Thoracic aorta endothelial cell (primary cell): ENCODE measurements at places on chromosomes 12 and 14. TPM values are rescaled to one million over a fixed set of nuclear protein-coding genes. Genes with fewer than 3 reads are reported as not detected.

PAPOLA gene
- 231 and 251 TPM in 2 replicates for total RNA-seq

PLCZ1 gene
- total RNA-seq: 0.27 TPM in 1 of 2 replicates, not detected in the other

C12orf54 gene
- total RNA-seq: not detected in 2 replicates

ASIC1 gene
- total RNA-seq: 0.27 and 1.1 TPM in 2 replicates

FAM181A gene
- not detected in 2 replicates for total RNA-seq

PTHLH gene
- total RNA-seq: 0.93 and 4.1 TPM in 2 replicates

IFI27L2 gene
- 28.2 and 35.5 TPM in 2 replicates for total RNA-seq

NUDT4 gene
- 212 and 278 TPM in 2 replicates for total RNA-seq

SAMD15 gene
- 1.7 and 2.4 TPM in 2 replicates for total RNA-seq

MED6 gene
- 41.0 and 50.7 TPM in 2 replicates for total RNA-seq

APOF gene
- not detected in 2 replicates for total RNA-seq

PLD4 gene
- under 0.01 and 0.07 TPM in 2 replicates for total RNA-seq

LRP1 gene
- 2.9 and 4.8 TPM in 2 replicates for total RNA-seq

TCL1A gene
- total RNA-seq: not detected in 2 replicates

OVCH1 gene
- under 0.01 TPM in 2 replicates for total RNA-seq

POTEM gene
- total RNA-seq: not detected in 2 replicates

COQ5 gene
- 20.8 and 22.3 TPM in 2 replicates for total RNA-seq

TMTC2 gene
- 5.5 and 8.2 TPM in 2 replicates for total RNA-seq

PPP2R5E gene
- total RNA-seq: 48.3 and 58.4 TPM in 2 replicates

LHX5 gene
- not detected in 2 replicates for total RNA-seq

TAS2R30 gene
- 14.9 and 15.2 TPM in 2 replicates for total RNA-seq
